ENCODE measurements at places on chromosomes 4 and X.
A peak's percentile ranks its signal among the peaks of the same experiment; 100 is the strongest.

DNA sequence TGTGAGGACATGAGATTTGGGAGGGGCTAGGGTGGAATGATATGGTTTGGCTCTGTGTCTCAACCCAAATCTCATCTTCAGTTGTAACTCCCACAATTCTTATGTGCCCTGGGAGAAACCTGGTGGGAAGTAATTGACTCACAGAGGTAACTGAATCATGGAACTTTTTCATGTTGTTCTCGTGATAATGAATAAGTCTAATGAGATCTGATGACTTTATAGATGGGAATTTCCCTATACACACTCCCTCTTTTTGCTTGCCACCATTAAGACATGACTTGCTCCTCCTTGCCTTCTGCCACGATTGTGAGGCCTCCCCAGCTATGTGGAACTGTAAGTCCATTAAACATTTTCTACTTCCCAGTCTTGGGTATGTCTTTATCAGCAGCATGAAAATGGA is 253.2 kb upstream of the GK2 start:
- no peak for DNase-seq

DNA sequence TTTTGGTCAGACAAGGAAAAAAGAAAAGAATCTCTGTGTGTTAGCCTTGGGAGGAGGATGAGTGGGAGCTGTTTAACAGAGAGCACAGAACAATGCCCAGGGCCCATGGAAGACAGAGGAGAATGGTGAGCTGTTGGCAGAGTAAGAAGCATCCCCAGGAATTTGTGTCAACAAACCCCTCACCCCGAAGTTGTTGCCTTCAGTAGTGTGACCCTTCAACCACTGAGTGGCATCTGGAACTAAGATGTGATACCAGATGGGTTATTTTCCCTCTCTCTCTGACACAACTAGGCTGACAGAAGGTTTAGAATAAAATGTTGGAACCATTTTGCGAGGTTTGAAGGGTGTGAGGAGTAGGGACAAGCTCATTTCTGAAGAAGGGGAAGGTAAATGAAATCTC is 25.1 kb downstream of the IGSF1 start:
- DNase-seq, result no peak

DNA sequence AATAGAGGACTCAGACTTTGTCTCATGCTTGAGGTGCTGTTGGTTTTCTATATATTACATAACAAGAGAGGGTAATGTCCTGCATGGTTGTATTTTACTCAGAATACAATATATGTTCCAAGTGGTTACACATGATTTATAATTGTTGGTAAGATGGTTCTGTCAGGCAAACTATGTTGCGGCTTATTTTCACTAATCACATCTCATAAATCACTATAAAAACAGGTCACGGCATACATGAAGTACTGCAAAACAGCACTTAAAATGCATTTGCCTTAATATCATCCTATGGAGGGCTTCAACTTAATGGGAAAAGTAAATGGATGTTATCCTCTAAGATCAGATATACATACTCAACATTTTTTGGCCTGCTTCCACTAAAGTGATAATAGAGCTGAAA is 246.0 kb upstream of the ARSJ start:
- no peak for DNase-seq

- no peak for DNase-seq
These were observed 73.3 kb downstream of the CRLF2 start for GRCh38 chrX:1139185-1139500.

DNA sequence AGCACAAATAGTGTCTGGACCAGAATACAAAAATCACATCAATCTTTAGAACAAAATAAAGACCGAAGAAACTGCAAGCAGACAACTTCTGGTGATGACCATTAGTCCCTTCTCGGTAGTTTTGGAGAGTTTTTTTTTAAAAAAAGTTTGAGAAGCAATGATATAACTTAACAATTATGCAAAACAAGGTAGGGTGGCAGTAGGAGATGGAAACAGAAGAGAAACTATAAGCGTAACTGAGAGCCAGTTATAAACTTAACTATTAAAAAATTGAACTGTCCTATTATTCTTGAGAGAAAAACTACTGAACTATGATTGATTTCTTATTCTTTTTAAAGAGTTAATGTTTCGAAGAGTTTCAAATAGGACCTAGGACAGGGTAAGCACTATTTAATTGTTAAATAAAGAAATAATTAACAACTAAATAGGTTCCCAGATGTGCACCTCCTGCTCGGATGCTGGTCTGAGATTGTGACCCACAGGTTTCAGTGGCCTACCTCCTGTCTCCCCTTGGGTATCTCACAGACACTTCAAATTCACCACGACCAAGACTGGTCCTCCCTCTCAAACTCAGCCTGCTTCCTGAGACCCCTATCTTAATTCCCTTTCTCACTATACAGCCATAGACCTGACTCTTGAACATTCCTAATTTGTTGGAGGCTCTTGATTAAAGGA is 81.3 kb downstream of the LEF1 start:
- DNase-seq, result no peak

DNA sequence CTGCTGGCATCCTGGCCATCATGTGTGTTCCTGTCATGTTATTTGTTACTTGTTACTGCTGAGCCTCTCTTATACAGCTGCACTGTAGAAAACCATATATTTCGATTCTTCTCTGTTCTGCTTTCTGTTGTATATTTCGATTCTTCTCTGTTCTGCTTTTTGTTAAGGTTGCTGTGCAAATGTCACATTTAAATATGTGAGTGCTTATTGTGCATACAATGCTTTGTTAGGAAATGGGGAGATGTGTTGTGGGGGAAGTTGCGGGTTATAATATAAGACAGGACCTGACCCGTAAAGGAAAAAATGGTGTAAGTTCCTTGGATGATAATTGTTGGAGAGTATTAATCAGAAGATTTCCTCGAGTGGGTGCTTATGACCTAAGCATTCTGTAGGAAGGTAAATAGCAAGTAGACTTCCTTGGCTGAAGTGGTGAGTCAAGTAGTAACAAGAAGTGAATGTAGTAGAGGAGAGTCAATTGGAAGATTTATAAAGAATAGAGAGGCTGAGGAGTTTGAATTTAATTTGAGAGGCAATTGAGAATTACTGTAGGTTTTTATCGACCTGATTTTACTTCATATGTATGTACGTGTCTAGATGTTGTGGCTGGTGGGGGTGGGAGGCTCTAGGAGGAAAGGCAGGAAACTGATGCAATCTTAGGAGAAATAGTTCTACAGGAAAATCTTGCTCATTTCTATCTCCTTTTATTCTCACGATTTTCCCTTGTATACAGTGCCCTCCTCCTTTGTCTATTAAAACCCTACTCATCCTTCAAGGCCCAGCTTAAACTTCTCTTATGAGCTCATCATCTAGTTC is 8.5 kb downstream of the OGT start:
- no peak for DNase-seq

DNA sequence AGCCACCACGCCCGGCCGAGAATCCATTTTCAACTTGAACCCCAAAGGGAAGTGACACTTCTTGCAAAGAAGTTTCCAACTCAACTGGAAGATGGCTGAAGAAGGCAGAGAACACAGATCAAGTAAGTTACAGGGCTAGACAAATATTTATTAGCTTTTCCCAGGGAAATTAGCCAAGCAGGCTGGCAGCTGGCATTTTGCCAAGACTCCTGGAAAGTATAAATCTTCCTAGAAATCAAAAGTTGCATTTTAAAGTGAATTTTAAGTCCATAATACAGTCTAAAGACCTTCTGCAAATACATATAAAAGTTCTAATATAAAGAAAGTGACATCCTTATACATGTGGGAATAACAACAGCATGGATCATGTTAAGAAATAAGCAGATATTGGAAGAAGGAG is 3.4 kb upstream of the MRPL1 start:
- no peak for DNase-seq

- no peak for DNase-seq
These were observed 76.7 kb downstream of the FTHL17 start for GRCh38 chrX:30995060-30995700.

- no peak for DNase-seq
These were observed 81.1 kb upstream of the SH3RF1 start for GRCh38 chr4:169351872-169352271.

GRCh38 chr4:155878611-155879010 is 12.5 kb upstream of the ASIC5 start:
- no peak for DNase-seq

- no peak for DNase-seq
These were observed 41.3 kb upstream of the ANK2 start for GRCh38 chr4:113008135-113008534.

DNA sequence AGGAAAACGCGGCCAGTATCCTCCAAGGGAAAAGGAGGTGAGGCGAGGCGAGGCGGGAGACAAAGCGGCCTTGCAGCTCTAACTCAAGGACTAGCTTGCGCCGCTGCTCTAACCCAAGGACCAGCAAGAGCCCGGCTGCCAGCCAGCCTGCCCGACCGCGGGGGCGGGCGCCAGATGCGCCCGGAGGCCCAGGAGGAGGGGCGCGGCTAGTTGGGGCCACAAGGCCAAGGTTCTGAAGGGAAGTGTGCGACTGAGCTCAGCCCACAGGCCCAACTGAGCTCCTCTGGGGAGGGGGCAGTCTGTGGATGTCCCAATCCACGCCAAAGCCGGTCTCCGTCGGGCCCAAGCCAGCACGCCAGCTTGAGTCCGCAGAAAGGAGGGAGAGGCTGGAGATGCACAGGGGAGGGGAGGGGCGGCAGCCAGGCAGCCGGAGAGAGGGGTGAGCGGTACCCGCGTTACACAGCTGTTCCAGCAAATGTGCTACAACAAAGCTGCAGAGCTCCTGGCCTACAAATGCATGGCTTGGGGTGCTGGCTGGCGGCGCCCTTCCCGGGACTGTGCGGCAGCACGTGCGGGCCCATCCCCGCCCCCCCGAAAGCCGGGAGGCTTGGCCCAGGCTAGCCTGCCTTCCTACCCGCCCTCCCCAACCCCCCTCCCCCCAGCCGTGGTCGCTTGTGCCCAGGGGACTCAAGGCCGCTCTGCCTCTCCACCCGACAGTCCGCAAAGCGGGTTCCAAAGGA is 637 bp downstream of the AMER1 start:
- peak; percentile 25 for DNase-seq

- no peak for DNase-seq
These were observed 847.7 kb upstream of the INTU start for GRCh38 chr4:126784966-126785580.

DNA sequence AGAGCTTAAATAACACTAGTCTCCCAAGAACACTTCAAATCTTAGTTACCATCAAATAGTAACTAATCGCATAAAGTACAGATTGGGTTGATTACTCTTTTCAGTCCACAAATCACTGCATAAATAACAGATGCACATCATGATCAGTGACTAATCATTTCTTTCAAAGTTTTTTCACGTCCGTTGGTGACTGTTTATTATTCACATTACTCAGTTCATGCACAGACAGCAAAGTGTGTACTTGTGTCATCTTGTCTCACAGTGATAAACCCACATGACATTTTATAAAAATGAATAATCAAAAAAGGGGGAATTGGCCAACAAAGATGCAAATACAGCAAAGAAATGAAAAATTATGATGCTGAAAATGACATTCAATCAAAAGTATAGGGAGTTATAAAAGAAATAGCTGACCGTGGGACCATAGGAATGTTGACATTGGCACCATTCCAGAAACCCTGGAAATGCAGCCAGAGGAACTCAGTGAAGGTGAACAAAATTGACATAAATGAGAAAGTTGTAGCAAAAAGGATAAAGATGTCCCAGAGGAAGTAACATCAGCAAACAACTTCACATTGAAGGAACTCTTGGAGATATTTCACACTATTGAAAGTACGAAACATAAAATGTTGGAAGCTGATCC is 161.5 kb downstream of the SOX3 start:
- DNase-seq, result no peak

GRCh38 chrX:153692611-153693156 is 5.0 kb downstream of the SLC6A8 start:
- DNase-seq, result no peak

DNA sequence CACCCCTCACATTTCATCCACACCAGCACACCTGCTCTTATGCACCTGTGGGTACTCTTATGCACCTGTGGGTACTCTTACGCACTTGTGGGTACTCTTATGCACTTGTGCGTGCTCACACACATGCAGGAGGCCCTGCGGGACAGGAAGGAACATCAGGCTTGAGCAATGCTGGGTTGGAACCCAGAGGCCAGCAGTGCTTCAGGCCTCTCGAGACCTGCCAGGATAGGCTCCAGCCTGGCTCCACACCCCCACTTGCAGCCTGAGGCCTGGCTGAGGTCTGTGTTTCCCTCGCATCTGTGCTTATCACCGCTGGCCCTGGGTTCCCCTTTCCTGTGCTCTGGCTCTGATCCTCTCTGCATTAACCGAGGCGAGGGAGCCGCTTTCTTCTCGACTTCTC is 34.7 kb downstream of the SORCS2 start:
- no peak for DNase-seq

DNA sequence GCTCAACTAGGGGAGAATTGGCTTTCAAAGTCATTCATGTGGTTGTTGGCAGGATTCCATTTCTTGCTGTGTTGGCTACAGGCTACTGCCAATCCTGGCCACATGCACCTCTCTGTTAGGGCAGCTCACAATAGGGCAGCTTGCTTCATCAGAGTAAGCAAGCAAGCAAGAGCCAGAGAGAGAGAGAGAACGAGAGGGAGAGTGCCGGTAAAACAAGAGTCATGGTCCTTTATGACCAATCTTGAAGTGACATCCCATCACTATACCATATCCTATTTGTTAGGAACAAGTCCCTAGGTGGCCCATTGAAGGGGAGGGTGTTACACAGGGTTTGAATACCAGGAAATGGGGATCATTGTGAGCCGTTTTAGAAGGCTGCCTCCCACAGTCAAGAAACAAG is 33.0 kb upstream of the TLR2 start:
- no peak for DNase-seq

- DNase-seq, result peak; percentile 88
These were observed at the start of gene WDR13 for GRCh38 chrX:48597353-48598264. WDR13 (plus strand) TSS chrX:48597492; CDS start chrX:48597997, 505 bp downstream.

DNA sequence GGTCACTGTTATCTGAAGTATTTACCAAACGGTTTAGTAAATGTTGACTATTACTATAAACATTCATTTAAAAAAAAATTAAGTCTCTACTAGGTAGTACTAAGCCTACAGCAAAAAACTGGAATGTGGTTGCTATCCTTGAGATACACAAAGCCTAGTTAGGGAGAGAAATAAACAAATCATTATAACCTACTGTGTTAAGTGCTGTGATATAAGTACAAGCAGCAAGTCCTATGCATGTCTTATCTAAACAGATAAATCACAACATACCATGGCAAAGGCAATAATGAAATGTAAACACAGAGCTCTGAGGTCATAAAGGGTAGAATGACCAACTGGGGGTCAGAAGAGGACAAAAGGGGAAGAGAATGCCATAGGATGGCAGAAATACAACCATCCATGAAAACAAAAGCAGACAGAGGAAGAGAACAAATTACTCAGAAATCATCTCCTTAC is 92.2 kb downstream of the RNF150 start:
- DNase-seq, result no peak

GRCh38 chrX:113421432-113421831 is 580.8 kb upstream of the AMOT start:
- DNase-seq, result no peak

DNA sequence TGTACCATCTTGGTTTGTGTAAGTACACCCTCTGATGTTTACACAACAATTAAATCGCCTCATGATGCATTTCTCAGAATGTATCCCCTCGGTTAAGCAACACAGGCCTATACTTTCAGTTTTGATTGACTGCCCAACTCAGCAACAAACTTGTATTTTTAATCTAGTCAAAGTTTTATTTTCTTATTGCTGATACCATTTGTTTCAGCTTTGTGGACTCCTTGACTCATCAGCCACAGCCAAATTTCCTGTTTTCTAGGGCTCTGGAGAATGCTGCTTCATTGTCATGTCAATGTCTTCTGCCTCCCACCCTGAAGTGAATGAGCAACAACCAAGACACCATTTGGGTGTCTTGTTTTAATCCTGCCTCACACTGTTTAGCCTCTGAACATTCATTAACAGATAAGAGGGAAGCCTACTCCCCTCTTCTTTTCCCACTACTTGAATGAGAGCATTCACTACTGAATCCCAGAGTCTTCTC is 14.0 kb downstream of the BBS12 start:
- peak; percentile 31 for DNase-seq
